ENCODE measurements at places on chromosomes 5 and 9. TPM values are rescaled to one million over a fixed set of nuclear protein-coding genes. Genes with fewer than 3 reads are reported as not detected.

DNA sequence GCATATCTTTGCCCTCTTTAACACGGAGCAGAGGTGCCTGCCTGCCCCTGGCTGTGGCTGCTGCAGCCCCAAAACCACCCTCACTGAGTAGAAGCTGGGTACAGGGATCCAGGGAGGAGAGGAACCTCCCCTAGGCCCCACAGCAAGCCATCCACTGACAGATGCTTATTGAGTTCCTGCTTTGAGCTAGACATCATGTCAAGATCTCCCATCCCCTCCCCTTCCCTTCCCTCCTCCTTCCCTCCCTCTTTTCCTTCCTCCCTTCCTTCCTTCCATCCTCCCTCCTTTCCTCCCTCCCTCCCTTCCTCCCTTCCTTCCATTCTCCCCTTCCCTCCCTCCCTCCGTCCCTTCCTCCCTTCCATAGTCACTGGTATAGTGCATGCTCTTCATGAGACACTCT lies 29.3 kb downstream of the GOLGA2 start:
- no peak for DNase-seq

ST8SIA4 gene
- under 0.01 TPM for total RNA-seq

CCDC180 gene
- 1.3 TPM for total RNA-seq

- no peak for DNase-seq
These were observed 224.8 kb downstream of the MEF2C start for GRCh38 chr5:88657906-88658775.

SV2C gene
- total RNA-seq: under 0.01 TPM

Data from mammary epithelial cell (primary cell).